H54 (cell line): ENCODE measurements at places on chromosomes 2 and 18.
A peak's percentile ranks its signal among the peaks of the same experiment; 100 is the strongest.

- DNase-seq, result no peak
Measured at GRCh38 chr2:220887271-220887870, 684.7 kb downstream of the EPHA4 start.

GRCh38 chr2:190340369-190340768 is 3.0 kb upstream of the INPP1 start:
- DNase-seq, result no peak

DNA sequence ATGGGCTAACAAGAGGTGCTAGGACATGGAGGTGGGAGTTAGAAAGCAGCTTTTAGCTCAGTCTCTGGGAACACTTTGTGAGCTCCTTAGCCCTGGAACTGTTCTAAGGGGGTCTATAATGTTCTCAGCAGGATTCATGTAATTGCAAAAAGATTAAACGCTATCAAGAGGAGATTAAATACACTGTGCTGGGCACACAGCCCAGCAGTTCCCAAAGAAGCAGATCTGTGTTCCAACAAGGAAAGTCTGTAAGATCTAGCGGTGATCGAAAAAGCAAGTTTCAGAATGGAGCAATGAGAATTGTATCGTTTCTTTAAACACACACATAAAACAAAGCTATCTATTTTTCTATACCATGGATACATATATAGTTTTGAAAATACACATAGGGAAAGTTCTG is 2.4 kb upstream of the ARID5A start:
- no peak for DNase-seq

GRCh38 chr18:27185025-27185763 is at the start of gene CHST9:
Gene CHST9 (minus strand): TSS chr18:27185308. CDS start chr18:27142809, 42,499 bp downstream.
- DNase-seq, result no peak

GRCh38 chr2:43133336-43133707 is 93.1 kb downstream of the ZFP36L2 start:
- DNase-seq, result no peak

GRCh38 chr2:58357521-58357920 is 116.4 kb upstream of the FANCL start:
- DNase-seq, result no peak

- no peak for DNase-seq
Measured at GRCh38 chr2:216109962-216110614, 940 bp downstream of the XRCC5 start.

GRCh38 chr2:205811387-205811786 is 129.1 kb downstream of the NRP2 start:
- DNase-seq, result no peak

GRCh38 chr2:229407170-229407569 is 136.1 kb upstream of the PID1 start:
- peak; percentile 52 for DNase-seq

DNA sequence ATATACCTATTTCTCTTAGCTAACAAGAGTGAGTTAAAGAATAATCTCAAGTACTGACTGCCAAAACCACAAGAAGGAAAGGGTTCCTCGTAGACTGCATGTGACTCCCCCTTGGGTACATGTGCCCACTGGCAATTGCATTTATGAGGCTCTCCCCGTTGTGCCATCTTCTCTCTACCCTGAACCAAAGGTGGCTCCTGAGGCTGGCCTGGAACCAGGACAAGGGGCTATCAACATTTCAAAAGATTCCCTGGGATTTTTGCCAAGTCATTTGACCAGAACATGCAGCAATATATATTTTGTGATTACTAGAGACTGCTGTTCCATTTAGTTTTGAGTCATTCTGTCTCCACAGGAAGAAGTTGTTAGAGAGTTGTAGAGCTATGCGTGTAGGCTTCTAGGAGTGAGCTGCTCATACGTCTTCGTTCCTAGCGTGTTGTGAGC is 45.8 kb downstream of the LAMA3 start:
- DNase-seq, result no peak

GRCh38 chr2:144115739-144116291 is 404.1 kb downstream of the ZEB2 start:
- DNase-seq, result no peak

DNA sequence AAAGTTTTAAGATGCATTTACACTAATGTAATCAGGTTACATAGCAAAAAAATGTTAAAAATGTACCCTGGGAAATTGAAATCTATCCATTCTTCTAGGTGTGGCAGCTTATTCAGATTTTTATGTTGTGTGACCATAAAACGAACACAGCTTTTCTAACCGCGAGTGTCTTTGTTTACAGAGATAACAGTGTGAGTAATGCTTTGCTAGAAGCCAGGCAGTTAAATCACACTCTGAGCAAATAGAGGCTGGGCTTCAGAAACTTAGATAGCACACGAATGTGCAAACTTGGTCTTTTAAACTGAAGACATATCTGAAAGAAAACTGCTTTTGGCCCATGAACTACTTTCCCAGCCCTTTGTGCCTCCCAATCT is 116.1 kb downstream of the SPTBN1 start:
- peak; percentile 33 for DNase-seq

DNA sequence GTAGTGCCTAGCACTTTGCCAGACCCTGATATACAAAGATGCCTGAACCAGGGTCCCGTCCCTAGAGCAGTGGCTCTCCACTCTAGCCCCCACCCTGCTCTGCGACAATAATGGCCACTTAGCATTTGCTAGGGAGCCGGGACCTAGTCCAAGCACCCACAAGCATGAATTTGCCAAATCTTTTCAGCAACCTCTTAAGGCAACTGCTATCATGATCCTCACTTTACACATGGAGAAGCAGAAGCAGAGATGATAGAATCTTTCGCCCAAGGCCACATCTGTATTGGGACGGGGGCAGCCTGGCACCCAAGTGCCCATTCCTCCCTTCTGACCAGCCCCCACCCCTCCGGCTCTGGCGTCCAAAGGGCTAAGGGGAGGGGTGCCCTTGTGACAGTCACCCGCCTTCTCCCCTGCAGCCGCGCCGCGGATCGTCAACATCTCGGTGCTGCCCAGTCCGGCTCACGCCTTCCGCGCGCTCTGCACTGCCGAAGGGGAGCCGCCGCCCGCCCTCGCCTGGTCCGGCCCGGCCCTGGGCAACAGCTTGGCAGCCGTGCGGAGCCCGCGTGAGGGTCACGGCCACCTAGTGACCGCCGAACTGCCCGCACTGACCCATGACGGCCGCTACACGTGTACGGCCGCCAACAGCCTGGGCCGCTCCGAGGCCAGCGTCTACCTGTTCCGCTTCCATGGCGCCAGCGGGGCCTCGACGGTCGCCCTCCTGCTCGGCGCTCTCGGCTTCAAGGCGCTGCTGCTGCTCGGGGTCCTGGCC is 13.0 kb downstream of the SIGLEC15 start:
- no peak for DNase-seq

DNA sequence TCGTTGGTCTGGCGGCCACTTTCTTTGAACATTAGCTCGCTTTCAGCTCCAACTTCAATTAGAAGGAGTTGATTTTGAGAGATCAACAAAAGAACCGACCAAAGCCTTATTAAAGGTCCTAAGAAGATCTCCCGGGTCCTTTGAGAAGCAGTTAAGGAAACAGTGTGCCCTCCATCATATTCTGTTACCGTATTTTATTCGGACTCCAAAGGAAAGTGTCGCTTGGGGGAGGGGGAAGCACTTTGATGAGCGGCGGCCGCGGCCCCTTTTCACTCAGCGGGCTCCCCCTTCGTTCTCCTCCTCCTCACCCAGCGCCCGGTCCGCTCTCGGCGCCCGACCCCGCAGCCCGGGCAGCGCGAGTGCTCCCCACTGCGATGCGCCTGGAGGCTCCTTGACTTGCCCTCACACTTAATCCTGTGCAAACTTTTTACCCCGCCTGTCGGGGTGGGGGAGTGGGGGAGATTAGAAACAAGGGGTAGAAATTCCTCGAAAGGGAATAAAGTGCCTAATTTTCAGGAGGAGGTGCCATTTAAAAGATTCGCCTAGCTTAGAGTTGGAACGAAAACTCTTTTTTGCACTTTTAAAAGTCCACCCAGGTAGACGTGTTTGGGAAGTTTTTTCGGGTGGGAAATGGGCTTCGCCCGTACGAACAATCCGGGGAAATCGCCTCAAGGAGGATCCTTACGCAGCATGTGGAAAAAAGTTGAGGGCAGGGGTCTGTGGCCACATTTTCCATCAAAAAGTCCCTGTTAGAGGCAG is 1.2 kb upstream of the OTX1 start:
- DNase-seq, result no peak

DNA sequence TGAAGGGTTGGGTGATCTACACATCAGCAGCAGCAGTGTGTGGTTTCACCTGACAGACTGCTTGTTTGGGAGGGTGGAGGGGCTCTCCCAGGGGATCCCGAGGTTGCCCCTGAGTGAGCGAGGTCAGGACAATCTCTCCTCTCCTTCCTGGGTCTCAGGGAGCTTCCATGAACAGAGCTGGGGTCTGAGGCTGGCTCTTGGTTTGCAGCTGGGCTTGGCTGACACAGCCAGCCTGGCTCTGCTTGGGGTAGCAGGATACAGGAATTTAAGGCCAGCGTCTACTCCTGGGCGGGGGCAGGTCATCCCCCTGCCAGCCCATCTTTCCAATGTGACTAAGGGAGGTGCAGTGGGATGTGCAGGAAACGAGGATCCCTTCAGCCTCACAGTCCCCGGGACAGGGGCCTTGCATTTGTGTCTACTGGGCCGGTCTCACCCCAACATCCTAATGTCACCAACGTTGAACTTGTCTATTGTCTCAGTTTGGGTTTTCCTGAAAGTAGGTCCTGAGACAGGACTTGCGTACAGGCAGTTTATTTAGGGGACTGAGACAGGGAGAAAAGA is 262.6 kb upstream of the HDAC4 start:
- DNase-seq, result no peak

DNA sequence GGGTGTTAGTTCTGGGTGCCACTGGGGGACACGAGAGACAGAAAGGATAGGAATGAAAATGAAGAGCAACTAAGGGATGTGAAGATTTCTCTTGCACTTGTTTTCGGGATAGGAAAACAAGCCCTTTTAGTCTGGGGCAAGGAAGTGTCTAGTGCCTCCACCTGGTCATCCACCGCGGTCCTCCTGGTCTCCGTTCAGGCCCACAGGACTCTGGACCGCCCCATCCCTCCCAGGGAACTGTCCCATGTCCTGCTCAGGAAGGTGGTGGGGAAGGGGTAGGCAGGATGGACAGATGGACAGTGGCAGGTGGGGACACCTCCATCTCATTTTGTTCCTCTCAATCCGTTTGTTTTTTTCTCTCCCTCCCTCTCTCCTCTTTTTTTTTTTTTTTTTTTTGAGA is 45.9 kb downstream of the AGAP1 start:
- no peak for DNase-seq

DNA sequence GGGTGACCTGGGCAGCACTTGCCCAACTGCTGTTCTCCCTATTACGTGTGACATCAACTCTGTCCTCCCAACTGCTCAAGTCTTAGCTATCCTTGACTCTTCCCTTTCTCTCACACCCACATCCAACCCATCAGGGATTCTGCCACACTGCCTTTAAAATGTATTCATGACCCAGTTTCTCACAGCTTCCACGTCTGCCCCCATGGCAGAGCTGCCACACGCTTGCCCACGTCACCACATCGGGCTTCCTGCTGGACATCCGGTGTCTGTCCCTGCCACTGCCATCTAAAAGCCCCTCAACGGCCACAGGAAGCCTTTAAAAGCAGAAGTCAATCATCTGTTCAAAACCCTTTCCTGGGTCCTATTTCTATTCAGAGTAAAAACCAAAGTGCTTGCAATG is 233.1 kb upstream of the POU3F3 start:
- DNase-seq, result no peak

- DNase-seq, result peak; percentile 27
Measured at GRCh38 chr2:65349863-65350262, 82.5 kb downstream of the SPRED2 start.

GRCh38 chr2:236816197-236817170 is 246.9 kb downstream of the ACKR3 start:
- DNase-seq, result no peak

DNA sequence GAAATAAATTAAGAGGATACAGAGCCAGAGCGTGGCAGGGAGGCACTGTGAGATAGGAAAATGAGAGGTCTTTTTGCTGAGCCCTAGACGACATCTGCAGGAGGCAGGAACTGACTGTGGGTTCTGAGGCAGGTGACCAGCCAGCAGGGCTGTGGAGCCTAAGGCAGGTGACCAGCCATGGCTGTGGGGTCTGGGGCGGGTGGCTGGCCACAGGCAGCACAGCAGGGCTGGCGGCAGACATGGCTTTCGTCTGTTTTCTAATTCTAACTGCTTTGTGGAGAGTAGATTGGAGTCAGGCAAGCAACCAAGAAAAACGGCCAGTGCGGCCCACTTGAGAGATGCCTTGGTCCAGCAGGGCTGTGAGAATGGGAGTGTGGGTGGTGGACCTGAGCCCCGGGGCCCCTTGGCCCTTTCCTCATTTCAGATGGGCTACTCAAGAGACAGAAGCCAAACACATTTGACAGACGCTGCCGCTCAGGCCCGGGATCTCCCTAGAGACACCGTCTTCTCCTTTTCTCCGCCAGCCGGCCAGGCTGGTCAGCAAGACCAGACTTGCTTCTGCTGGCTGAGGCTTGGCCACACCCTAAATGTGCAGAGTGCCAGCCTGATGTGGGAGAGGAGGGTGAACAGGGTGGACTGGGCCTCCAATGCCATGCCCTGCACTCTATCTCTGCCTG is 19.7 kb upstream of the GNAL start:
- DNase-seq, result no peak

- no peak for DNase-seq
Measured at GRCh38 chr2:98155291-98155690, 68.3 kb downstream of the VWA3B start.

DNA sequence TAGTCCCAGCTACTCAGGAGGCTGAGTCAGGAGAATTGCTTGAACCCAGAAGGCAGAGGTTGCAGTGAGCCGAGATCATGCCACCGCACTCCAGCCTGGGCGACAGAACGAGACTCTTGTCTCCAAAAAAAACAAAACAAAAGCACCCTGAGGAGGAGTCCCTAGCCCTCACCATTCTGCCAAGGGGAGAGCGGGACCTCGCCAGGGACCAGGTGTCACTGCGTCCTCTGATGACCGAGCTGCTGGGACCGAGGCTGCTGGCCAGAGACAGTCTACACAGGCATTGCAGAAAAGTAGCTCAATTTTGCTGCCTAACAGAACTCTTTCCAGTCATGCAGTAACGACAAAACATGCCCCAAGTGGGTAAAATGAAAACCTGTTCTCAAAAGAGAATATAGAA is 18.4 kb downstream of the NCK2 start:
- DNase-seq, result no peak

- no peak for DNase-seq
Measured at GRCh38 chr2:97982621-97983020, 13.1 kb downstream of the TMEM131 start.

GRCh38 chr2:145854039-145854755 is 1334.3 kb upstream of the ZEB2 start:
- no peak for DNase-seq

- no peak for DNase-seq
Measured at GRCh38 chr2:54208364-54209240, 47.4 kb downstream of the TSPYL6 start.

DNA sequence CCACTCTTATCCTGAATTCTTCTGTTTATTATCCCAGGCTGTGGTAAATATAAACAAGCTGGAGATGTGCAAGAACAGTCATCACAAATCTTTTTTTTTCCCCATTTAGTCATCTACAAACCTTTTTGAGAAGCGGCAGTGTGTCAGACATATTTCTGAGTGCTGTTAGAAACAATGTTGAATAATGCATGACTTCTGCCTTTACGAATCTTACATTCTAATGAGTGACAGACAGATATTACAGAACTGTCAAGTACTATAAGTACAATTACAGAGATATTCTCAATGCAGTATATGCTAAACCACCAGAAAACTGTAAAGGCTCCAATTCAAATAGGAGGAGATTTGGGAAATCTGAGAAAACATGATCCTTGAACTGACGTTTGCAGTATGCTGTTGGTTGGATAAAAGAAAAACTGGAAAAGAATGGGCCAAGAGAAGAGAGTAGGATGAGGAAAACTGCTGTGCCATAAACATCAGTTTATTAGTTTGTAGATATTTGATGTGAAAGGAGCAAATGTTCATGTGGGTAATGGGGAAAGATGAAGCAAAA is 379.5 kb upstream of the SLC8A1 start:
- no peak for DNase-seq

GRCh38 chr2:85266146-85267041 is 61.4 kb downstream of the TGOLN2 start:
- peak; percentile 40 for DNase-seq
